ENCODE measurements at places on chromosomes 11 and 22. TPM values are rescaled to one million over a fixed set of nuclear protein-coding genes. Genes with fewer than 3 reads are reported as not detected.

DNA sequence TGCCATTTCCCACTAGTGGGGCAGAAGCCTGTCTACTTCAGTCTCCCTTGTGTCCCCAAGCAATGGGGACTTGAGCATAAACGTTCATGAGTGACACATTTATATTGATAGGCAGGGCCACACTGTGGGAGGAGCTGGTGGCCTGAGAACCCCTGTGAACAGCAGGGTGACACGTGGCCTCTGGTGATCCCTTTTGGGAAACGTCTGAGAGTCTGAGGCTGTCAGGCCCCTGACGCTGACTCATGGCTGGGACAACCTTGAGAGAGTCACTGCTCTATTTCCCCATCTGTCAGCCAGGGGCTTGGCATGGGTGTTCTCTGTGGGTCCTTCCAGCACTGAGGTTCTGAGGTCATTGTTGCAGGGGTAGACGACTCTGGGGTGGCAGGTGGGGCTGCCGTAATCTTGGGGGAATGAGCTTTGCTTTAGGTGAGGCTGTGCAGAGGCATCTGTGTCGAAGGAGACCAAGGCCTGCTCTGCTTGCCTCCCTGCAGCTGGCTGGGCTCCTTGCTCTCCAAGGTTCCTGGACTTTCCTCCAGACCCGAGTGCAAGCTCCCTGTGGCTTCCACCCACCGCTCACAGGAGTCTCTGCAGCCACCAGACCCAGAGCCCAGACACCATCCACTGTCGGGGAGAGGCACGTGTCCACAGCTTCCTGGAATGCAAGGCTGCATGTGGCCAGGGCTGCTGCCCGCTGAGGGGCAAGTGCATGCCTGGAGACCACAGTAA is 54.7 kb downstream of the SMIM38 start:
- no peak for DNase-seq

DNA sequence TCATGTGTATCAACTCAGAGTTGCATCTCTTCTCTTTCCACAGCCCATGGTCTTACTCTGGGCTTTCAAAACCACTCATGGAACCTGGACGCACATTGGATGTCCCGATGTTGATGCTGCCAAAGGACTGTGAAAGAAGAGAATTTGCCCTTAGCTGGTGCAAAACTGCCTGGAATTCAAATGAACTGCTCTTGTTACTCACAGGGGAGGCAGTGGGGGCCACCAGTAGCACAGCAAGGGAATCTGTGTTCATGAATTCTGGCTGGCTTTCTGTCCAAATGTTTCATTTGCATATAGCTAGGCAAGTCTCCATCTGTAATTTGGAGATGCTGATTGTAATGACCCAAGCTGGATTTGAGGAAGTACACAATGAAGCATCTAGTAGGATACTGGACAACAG is 24.9 kb downstream of the LMO2 start:
- DNase-seq, result no peak

GRCh38 chr22:49765951-49766350 is 61.7 kb downstream of the BRD1 start:
- no peak for DNase-seq

CNIH2 gene
- 10.8 TPM for total RNA-seq

GAS2 gene
- total RNA-seq, result 6.7 TPM

TYR gene
- total RNA-seq, result not detected

CCDC87 gene
- 1.2 TPM for total RNA-seq
